ENCODE measurements at places on chromosomes 4 and X. TPM values are rescaled to one million over a fixed set of nuclear protein-coding genes. Genes with fewer than 3 reads are reported as not detected.

ZNF185 gene
- total RNA-seq, result 3.7 TPM

UGT2B7 gene
- total RNA-seq, result not detected

FREM3 gene
- 3.2 TPM for total RNA-seq

ASB5 gene
- 0.46 TPM for total RNA-seq

IL2 gene
- total RNA-seq, result not detected

P2RY4 gene
- total RNA-seq, result not detected

Data from diencephalon (tissue), 1 donor.